ENCODE measurements at places on chromosomes 12 and 14.

DNA sequence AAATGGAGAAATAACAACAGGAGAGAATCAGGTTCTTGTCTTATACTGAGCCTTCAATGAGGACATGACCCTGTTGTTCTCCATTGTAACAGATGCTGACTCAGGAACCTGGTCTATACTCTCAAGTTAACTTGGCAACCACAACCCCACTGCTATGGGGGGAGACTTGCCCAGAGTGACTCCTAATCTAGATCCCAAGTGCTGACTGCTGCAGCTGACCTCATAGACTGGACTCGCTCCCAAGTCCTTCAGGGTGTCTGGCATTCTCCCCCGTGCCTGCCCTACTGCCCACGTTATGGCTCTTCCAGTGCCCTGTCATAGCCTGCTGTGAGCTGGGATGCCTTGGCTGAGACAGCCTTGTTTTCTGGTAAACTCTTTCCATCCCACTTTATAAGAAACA is 37.1 kb downstream of the NID2 start:
- DNase-seq, result no peak

DNA sequence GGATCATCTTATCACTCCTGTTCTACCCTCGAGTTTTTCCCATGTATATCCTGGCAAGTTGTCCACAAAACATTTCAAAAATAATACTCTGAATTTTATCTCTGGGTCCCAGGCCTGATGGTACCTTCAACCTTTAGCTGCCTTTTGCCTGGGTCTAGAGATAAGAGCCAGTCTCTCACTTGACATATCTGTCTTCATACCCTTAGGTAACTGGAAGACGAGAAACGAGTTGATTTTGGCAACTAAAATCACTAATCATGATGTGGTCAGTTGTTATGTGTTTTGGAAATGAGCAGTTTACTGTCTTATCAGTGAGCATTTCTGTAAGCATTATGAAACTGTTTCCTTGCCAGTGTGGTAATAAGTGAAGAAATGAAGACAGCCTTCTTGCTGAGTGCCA is 6.3 kb downstream of the RNF10 start:
- DNase-seq, result no peak

DNA sequence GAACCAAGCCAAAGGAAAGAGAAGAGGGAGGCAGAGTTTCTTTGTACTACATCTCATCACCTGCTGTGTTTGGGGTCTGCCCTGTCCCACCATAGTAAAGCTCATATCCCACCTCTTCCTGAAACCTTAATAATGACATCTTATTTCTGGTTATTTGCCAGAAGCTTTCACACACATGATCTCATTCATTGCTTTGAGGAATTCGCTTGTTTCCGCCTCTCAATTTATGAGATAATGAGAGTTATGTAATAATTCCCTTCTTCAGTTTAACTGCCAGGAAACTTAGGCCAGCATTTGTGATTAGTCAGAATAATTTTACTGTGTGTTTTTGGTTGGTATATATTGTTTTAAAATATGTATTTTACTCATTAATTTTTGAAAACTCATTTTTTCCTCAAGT is 205.2 kb downstream of the CACNA1C start:
- DNase-seq, result no peak

GRCh38 chr12:120125029-120125428 is 8.5 kb upstream of the RAB35 start:
- no peak for DNase-seq

GRCh38 chr12:25677232-25677937 is 124.3 kb upstream of the LMNTD1 start:
- no peak for DNase-seq

DNA sequence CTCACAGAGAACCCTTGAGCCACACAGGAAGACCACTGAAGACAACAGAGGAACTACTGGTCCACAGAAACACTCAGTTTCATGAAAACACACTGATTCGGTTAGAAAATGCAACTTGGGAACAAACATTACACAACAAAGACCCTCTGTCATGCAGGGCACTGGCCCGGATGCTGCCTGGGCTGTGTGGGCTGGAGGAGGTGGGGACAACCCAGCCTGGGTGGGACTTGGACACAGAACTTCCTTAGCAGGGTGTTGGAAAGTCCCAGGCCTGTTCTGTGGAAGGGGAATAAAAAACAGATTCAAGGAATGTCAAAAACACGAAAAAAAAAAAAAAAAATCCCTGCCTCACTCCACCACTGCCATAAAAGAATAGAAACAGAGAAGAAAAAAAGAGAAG is 181.0 kb downstream of the MON2 start:
- no peak for DNase-seq

- peak; percentile 78 for DNase-seq
Measured at GRCh38 chr12:119229837-119230236, 51.1 kb downstream of the HSPB8 start.

DNA sequence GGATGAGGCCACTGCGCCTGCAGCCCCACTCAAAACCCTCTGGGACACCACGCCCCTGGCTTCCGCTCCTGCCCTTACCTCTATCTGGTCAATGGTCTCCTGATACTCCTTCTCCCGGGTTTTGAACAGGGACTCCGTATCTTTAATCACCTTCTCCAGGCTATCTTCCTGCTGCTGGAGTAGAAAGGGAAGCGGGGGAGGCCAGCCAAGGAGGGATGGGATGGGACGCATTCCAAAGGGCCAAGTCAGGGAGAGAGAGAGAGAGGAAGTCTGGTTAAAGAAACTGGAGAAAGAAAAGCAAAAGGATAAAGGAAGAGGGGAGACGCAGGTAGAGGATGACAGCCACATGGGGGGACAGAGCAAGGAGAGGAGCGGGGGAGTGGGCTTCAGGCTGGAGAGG is 7.9 kb downstream of the IFFO1 start:
- DNase-seq, result peak; percentile 75

GRCh38 chr14:58430156-58430555 is 2.6 kb downstream of the KIAA0586 start:
- no peak for DNase-seq

DNA sequence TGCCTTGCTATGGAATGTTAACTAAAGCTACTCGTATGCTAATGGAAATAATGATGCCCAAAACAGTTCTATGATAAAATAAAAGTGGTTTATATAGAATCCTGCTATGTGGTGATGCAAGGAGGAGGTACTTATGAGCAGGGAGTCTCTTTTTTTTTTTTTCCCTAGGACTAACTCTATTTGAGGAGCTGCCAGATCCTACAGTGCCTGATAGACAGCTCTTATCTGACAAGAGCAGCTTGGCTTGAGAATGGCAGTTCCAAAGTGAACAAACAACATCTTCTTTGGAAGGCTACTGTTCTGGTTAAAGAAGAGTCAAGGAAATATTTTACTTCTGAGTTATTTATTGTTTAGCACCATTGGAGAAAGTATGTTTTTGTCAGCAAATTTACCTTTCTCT is 10.2 kb upstream of the ACSM4 start:
- no peak for DNase-seq

- DNase-seq, result no peak
Measured at GRCh38 chr12:124434951-124435805, 132.2 kb downstream of the NCOR2 start.

- DNase-seq, result no peak
Measured at GRCh38 chr14:53368066-53368465, 214.9 kb upstream of the DDHD1 start.

- DNase-seq, result peak; percentile 39
Measured at GRCh38 chr12:57604454-57604991, at the start of gene DTX3. TSS of gene DTX3 (plus strand) at chr12:57604824. CDS start at chr12:57606518, 1,694 bp downstream.

DNA sequence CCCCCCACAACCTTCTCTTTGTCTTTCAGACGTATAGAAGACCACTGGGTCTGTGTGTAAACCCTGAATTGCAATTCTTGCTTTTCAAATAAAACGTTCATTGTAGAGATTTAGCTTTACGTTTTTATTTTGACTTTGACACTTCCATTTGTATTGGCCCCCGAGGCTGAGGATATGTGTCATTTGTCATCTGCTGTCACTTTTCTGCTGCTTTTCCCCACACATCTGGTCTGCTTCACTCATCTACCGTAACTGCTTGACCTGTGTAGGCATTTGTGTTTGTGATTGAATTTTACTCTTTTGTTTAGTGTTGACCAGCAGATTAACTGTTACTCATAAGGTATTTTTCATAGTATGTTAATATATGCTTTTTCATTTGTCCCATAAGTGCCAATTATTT is 157.2 kb upstream of the SYT10 start:
- DNase-seq, result no peak

DNA sequence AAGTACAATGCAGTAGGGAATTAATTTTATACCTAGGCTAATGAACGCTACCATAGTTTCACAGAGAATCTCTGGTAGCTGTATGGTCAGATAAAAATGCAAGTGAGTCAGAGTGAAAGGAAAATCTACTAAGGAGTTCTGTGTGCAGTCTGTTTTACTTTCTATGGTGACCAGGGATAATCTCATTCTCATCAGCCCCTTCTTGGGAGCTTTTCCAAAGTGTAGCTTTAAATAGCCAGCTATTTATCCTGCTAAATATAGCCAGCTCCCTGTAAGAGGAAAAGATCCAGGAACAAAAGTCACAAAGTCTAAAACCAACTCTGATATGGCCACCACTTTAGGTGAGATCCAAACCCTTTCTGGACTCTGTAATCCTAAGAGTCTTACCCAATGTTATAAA is 75.5 kb downstream of the TMEM116 start:
- no peak for DNase-seq

GRCh38 chr12:28709986-28710685 is 438.9 kb upstream of the FAR2 start:
- no peak for DNase-seq

- DNase-seq, result no peak
Measured at GRCh38 chr14:30440961-30441360, 118.0 kb upstream of the G2E3 start.

DNA sequence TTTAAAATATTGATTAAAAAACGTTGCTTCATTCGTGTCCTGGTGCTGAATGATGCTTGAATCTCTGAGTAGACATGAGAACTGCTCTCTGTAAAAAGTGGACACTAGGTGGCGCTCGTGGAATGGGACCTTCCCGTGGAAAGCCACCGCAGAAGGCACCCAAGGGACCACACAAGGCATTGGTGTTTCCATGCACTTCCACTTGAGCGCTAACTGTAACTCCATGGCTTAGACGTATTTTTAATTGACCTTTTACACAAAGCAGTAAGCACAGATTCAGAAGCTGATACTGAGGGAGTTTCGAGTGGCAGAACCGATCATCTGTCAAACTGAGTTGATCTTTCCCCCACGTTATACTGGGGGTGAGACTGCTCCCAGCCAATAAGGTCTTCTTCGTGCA is 135.3 kb downstream of the PRKCH start:
- DNase-seq, result peak; percentile 91
